ENCODE measurements at places on chromosomes 2 and 18.

DNA sequence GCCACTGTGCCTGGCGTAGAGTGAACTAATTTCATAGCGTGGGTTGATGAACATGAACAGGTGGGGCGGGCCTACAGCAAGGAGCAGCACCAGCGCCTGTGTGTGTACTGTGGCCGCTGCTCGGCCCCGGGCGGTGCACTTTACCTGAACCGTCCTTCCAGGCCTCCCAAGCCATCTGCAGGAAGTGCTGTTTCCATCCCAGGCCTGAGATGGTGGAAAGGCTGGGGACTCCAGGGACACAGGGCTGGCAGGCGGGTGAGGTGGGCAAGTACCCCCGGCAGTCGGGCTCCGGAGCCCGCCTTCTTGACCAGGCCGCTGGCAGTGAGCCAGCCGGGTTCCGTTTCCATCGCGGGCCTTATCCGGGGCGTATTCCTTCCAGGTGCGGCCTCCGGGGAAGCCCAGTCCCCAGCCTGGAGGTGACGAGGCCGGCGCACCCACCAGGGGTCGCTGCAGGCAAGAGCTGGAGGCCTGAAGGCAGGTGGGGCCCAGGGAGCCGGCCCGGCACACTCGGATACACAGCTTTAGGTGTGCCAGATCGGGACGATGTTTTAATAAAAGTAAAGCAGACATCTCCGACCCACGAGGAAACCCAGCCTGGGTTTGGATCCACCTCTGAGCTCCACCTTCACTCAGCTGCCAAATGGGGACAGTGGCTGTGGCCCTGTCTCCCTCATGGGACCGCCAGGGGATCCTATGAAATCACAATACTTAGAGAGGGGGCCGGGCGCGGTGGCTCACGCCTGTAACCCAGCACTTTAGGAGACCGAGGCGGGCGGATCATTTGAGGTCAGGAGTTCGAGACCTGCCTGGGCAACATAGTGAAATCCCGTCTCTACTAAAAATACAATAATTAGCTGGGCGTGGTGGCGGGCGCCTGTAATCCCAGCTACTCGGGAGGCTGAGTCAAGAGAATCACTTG lies 22.7 kb upstream of the PDIA6 start:
- peak; percentile 47 for DNase-seq

DNA sequence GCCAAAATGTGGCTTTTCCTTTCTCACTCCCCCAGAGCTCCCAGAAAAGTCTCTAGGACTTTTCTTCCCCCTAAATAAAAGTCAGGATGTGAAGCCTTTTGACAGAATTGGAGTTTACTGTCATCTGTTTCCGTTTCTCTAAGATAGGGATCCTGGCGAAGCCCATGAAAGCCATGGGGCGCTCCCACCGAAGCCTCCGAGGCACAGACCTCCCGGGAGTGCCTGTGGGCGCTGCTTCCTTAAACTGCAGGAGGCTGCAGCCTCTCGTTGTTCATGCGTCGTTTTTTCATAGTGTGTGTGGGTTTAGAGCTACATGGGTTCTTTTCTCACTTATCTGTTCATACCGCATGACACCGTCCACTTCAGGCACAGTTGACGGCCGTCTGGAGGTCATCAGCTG lies 56.8 kb downstream of the ASAP2 start:
- peak; percentile 48 for DNase-seq

GRCh38 chr18:37246779-37247340 lies 318.7 kb downstream of the CELF4 start:
- DNase-seq: no peak

DNA sequence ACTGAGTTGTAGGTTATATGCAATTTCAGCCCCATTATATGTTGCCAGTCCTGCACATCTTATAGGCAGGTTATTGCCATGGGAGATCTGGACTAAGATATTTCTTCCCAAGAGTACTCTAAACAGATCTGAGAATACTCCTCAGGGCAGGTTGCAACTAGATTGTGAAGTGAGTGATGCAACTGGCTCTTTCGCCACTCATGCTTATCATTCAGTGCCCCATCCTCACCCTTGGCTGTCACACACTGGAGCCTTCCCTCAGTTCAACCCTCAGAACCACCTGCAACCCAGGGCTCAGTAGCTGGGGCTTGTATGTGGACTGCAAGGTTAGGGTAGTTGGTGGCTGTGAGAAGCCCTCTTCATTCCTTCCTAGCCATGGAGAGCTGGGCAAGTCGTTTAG lies 14.1 kb downstream of the MERTK start:
- DNase-seq: no peak

DNA sequence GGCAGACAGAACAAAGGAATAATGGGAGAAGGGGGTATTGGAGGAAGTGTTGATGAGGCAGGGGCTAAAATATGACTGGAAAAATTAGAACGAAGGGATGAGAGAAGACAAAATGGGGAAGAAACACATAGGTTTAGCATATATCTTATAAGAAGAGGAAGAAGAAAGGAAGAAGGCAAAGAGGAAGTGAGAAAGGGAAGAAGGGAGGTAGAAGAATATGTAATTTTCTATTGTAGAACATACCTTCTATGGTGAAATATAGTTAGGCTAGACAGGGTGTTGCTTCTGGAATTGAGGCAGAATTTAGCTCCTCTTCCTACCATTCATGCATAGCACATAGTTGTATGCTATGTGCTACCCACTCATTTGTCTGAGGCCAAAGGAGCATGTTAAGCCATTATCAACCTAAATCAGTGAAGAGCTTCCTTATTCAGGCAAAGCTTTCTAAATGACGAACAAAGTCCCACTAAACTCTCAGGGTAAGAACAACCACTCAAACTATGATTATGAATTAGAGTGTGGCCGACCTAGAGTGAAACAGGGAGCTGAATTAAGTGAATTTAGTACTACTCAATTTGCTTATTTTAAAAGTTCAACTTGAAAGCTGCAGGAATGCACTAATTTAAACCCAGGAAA lies 180.9 kb upstream of the GALNT5 start:
- no peak for DNase-seq

DNA sequence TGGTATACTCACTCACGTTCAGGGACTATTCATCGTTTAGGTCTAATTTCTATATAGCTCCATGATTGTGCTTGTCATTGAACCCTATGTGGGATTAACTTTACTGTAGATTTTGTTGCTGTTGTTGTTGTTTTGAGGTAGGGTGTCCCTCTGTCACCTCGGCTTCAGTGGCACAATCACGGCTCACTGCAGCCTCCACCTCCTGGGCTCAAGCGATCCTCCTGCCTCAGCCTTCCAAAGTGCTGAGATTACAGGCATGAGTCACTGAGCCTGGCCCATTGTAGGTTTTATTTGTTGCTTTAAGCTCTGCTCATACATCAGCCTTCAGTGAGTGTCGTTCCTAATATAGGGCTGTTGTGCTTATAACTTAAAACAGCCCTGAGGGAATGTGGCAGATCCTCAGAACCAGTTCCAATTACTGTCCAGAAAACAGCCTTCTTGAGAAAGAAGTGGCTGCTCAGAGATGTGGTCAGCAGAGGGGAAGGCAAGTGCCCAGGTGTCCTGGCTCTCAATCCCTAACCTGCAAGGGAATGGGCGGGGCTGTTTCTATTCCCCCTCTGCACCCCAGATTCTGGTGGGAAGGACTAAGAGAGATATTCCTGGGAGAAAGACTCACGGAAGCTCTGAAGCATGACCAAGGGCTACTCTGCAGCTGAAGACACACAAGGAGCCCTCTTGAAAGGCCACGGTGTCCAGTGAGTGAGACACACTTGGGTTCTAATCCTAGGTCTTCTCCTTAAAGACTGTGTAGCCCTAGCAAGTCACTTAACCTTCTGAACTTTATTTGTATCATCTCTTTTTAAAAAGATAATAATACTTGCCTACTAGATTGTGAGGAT lies 79.6 kb upstream of the LCLAT1 start:
- peak; percentile 93 for DNase-seq

- DNase-seq: peak; percentile 87
Measured at GRCh38 chr2:216142540-216142939, 33.4 kb downstream of the XRCC5 start.

GRCh38 chr2:60442608-60443007 lies 110.8 kb downstream of the BCL11A start:
- DNase-seq: no peak

DNA sequence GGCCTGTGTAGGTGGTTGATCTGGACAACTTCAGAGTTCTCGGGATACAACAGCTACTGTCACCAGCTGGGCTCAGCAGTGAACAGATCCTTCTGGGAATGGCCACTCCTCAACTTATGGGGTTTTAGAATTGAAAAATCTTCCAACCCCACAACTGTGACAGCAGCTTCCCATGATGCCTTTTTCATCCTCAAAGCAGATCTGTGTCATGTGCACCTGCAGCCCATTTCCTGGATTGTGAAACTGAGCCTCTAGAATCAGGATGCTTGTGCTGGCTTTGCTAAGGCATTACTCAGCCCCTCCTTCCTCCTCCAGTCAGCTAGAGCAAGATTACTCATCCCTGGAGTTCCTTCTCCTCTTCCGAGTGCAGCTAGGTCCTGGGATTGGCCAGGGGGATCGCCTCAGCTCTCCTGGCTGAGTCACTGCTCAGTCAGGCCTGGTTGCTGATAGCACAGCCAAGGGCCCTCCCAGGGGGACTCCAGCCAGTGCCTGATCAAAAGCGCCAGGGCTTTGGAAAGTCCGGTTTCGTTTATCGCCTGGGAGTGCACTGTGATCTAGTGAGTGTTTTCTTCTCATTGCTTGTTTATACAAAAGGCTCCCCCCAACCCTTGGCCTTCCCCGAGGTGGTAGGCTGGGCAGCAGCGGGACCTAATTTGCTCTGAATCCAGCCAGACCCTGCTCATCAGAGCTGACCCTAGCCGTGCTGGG lies 2.4 kb upstream of the LPIN1 start:
- DNase-seq: peak; percentile 100

DNA sequence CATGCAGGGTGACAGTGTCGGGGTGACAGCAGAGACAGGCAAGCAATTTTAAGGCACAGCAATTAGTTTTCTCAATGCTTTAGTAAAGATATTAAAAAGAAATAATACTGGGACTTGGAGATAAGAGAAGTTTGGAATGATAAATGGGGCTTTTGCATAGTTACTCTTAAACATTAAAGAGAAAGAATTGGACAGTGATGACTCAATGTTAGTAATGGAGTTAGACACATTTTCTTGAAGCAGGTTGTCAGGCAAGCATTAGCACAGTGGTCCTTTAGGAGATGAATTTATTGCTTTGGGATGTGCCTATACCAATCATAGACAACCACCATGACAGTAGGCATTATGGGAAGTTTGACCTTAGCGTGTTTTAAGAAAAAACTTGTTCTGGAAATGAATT lies 228.3 kb upstream of the RAB12 start:
- DNase-seq: no peak

DNA sequence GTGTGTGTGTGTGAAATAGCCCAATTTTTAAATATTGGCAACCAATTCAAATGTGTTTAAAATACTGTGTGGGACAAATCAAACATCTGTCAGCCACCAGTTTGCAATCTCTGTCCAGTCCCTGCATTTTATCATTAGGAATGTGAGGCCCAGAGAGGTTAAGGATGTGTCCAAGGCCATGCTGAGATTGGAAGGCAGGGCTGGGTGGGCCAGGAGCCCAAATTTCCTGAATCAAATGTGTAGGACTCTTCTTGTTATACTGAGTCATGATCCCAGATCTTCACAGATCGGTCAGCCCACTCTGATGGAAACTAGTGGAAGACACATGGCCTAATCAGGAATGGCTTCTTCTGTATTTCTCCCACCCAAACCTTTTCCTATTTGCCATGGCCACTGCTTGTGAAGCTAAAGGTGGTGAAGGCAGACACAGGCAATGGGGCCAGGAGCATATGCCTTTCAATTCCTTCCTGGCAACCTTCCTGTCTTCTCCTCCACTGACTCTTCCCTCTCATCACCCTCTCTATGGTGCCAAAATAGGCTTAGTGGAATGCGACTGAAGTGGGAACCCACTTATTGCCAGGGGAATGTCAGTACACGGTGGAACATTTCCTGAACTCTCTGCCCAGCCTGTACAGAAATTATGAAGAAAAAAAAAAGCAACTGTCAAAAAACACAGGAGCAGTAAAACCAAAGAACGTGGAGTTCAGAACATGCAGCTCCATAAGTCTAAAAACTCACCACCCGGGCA lies 35.5 kb downstream of the ZEB2 start:
- no peak for DNase-seq

- no peak for DNase-seq
Measured at GRCh38 chr2:134796373-134796772, 42.0 kb upstream of the ACMSD start.

DNA sequence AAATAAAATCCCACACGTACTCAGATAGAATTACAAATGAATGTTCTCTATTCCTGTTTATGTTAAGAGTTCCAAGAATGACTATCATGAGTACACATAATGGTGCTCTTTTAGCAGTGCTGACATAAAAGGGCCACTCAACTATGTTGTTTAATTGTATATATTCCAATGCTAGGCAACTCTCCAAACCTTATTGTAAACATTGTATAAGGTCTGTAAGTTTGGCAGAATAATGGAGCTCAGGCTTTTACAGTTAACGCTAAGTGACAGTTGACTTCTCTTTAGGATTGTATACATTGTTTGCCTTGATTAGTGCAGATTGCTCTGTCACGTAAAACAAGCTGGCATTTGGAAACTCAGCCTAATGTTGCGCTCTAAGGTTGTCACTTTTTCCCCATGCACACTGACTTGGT lies 20.8 kb downstream of the RBMS1 start:
- DNase-seq: peak; percentile 63

DNA sequence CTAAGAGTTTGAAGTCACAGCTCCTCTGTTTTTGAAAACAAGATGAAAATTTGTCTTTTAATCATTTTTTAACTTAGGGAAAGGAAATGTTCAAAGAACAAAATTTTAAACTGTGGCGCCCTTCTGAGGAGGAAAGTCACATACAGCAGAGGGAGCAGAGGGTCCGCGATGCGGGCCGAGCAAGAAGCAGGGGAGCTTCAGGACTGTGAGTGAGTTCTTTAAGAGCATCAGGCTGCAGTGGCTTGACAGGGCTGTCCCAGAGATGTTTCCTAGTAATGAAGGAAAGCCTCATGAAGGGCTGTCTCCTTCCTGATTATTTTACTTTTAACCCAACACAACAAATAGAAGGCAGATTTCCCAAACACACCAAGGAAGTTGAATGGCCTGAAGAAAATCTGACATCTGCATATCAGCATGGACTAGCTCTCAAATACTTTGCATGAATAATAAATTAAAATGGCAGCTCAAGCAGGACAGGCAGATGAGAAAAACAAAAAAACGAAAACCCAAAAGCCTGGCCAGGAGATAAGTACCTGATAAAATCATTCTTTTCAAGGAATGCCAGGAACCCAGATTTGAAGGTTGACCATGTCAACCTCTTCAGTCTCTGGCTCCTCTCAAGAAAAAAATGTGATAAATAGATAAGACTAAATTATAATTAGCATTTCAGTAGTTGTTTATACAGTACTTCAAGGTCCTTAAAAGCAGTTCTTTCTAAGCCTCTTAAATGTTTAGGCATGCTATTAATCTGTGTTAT lies 60.8 kb downstream of the SLC40A1 start:
- no peak for DNase-seq

- DNase-seq: no peak
Measured at GRCh38 chr2:134262684-134263083, 8.8 kb downstream of the MGAT5 start.

GRCh38 chr2:136115183-136115761 lies 2.7 kb downstream of the CXCR4 start:
- DNase-seq: no peak

GRCh38 chr2:58983111-58983510 lies 742.0 kb upstream of the FANCL start:
- no peak for DNase-seq

GRCh38 chr2:133415210-133415876 lies 152.9 kb downstream of the NCKAP5 start:
- DNase-seq: no peak
